ENCODE measurements at places on chromosomes 16 and 17. TPM values are rescaled to one million over a fixed set of nuclear protein-coding genes. Genes with fewer than 3 reads are reported as not detected.

The DRC3 gene
- 4.0 TPM for total RNA-seq

The CIBAR2 gene
- not detected for total RNA-seq

The DPEP1 gene
- total RNA-seq = 1.7 TPM

The SLC4A1 gene
- not detected for total RNA-seq

The USP43 gene
- total RNA-seq = 4.4 TPM

The TLK2 gene
- 38.2 TPM for total RNA-seq

The FAM234A gene
- 101 TPM for total RNA-seq

The RPTOR gene
- 46.3 TPM for total RNA-seq

The BRICD5 gene
- total RNA-seq = 2.3 TPM

The NPIPB2 gene
- total RNA-seq = 4.3 TPM

The WNK4 gene
- total RNA-seq = 1.0 TPM

The CMIP gene
- 68.3 TPM for total RNA-seq

Data from lower leg skin (tissue), 4 donors.